ENCODE measurements at places on chromosomes 2 and 18.

- no peak for DNase-seq
Observed at GRCh38 chr2:65316072-65316471, 88.4 kb downstream of the ACTR2 start.

DNA sequence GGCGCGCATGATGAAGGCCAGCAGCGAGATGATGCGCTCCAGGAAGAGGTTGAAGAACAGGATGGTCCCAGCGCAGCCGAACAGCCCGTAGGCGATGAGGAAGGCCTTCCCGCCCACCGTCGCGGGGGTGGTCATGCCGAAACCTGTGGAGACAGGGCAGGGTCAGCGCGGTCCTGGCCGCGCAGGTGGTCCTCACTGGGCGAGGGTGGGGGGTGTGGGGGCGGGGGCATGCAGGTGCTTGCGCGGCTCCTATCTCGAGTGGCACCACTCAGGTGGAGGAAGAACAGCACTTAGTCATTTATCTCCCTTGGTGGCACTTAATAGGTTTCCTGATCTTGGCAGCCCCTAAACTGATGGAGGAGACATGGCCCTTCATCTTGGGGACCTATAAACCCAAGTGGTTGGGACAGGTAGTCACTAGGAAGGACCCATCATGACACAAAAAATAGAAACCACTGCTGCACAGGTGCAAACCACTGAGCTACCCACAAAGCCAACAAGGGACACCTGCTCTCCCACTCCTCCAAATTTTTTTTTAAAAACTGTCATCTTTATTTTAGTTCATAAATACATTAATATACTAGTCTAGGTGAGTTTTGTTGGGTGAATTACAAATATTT lies 118.8 kb downstream of the MSH2 start:
- DNase-seq = no peak

GRCh38 chr2:143844986-143845385 lies 674.9 kb downstream of the ZEB2 start:
- no peak for DNase-seq

DNA sequence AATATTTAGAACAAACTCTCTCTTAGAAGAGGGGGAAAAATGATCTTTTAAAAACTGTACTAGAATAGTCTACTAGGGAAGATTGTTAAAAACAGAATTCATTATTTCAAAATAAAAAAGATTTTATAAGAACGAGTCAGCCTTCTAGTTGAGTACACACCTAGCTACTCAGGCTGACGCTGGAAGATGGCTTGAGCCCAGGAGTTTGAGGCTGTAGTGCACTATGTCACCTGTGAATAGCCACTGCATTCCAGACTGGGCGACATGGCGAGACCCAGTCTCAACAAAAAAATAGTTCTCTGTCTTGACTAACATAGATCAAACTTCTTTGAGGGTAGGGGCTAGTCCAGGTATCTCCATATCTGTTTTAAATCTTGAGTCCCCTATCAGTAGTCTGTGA lies 33.9 kb downstream of the ERLEC1 start:
- no peak for DNase-seq

GRCh38 chr2:107112561-107112960 lies 226.6 kb upstream of the ST6GAL2 start:
- no peak for DNase-seq

DNA sequence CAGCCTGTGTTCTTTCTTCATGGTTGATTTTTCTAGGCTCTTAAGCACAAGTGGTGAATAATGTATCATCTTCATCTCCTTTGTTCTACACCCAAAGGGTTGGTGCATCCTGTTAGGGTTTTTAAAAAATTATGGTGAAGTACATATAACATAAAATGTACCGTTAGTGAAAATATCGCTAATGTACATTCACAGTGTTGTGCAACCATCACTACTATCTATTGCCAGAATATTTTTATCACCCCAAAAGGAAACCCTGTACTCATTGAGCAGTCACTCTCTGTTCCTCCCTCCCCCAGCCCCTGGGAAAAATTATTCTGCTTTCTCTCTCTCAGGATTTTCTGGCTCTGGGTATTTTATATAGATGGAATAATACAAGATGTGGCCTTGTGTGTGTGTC lies 98.5 kb downstream of the PRKCE start:
- no peak for DNase-seq

DNA sequence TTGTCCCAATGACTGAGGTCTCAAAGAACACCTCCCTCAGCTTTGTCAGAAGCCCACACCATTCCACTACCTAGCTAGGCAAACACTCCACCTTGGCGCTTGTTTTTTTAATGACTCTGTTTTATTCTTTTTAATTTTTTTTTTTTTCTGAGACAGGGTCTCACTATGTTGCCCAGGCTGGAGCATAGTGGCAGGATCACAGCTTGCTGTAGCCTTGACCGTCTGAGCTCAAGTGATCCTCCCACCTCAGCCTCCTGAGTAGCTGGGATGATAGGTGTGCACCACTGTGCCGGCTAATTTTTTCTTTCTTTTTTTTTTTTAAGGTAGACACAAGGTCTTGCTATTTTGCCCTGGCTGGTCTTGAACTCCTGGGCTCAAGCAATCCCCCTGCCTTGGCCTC lies 101.9 kb downstream of the SLC25A12 start:
- DNase-seq = no peak

- DNase-seq = no peak
Observed at GRCh38 chr18:32753656-32754260, 19.1 kb downstream of the KLHL14 start.

DNA sequence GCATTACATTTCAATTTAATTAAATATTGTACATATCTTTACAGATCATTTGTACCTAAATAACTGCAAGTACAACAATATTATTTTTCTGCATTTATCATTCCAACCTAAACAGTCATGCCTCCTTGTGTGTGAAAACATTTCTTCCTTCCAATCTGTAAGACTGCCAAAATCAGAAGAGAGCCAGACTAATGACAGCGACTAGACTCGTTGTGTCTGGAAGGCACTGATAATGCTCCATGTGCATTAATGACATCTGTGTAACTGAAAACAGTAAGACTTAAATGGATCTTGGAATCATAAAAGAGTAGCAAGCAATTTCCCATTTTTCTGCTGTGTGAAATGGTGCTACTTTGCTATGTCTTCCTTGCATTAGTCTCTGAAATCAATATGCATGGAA lies 278.0 kb upstream of the DSEL start:
- no peak for DNase-seq

DNA sequence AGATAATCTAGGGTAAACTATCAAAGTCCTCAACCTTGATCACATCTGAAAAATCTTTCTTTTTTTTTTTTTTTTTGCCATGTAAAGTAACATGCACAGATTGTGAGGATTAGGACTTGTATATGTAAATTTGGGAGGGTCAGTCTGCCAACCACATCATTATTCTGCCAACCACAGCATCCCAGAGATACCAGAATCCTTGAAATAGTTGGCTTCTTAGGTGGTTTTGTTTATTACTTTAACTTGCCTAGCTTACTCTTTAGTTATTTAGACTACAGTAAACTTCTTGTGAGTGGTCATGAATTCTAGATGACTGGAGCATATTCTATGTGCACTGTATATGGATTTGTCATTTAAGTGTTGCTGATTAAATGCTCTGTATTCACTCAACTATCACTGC lies 242.1 kb upstream of the RBMS1 start:
- DNase-seq = no peak

DNA sequence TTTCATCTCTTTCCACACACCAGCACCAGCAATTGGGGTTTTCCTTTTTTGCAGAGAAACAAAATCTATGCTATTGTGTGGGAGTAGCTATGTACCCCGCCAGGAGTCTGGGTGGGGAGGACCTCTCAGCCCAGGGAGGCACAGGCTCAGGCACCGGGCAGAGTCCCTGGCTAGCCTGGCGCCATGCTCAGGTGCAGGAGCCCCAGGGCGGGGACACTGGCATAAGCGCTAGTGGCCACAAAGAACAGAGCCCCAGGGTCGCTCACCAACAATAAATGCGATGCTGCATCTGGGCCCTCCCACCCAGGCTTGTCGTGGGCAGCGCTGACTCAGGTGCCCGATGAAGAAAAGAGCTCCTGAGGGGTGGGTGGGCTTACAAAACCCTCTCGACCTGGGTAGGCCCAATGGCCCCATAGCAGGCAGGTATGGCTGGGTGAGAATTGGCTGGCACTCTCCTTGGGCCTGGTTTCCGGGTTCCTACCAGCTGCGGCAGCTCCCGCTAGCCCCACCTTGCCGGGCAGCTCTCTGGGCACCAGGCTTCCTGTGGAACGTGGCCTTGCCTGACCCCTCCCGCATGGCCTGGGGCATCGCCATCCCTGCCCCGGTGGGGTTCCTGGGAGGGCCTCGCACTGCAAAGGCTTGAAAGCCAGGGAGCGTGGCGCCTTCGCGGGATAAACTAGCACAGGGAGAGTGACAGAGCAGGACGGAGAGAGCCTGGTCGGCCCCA lies 31.8 kb upstream of the COL6A3 start:
- DNase-seq = no peak

DNA sequence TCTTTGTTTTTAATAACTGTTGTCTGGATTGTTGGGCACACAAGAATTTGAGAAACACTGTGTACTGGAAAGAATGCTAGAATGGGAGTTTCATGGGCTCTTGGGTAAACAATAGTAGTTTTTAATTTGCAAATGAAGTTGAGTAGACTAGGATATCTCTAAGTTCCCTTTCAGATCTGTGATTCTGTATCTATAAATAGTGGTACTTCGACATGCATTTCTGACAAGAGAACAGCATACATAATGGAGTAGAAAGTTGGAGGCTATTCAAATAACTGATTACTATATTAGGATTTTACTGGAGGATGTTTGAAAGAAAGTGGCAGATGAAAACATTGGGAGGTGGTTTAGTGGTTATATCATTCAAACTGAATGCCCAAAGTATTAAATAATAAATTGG lies 29.5 kb downstream of the EPB41L5 start:
- DNase-seq = no peak

GRCh38 chr2:229798446-229799155 lies 84.2 kb upstream of the DNER start:
- no peak for DNase-seq

DNA sequence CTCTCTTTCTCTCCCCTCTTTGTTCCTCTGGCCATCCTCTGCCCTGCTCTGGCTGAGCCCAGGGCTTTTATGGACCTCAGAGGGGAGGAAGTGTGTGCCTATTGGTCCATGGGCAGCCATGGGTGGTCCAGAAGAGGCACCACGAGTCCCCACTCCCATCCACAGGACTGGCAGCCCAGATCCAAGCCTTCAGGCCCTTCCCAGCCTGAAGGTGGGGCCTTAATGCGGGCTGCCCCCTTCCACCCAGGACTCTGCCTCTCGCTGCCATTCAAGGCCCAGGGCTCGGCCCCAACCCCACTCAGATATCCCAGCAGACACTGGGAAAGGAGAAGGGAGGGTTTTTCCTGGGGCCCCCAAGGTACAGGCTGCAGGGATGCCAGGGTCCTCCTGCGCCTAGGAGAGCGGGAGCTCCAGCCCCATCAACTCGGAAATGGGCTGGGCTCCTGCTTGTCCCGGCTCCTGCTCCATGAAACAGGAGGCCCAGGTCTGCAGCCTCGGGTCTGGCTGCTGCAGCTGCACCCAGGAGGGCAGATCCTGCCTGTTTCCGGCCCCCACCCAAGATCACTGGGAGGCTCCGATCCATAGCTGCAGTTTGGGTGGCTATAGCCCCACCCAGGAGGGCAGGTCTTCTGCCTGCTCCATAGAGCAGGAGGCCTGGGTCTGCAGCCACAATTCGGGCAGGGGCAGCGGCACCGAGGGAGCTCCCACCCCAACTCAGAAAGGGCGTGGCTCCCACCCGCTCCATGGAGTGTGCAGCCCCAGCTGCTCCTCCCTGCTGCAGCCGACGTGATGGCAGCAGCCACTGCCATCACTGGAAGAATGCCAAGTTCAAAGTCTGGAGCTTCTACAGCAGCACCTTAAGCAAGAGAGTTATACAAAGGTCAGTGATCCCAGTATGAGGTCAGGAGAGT lies 116.6 kb upstream of the RBBP8 start:
- DNase-seq = no peak

DNA sequence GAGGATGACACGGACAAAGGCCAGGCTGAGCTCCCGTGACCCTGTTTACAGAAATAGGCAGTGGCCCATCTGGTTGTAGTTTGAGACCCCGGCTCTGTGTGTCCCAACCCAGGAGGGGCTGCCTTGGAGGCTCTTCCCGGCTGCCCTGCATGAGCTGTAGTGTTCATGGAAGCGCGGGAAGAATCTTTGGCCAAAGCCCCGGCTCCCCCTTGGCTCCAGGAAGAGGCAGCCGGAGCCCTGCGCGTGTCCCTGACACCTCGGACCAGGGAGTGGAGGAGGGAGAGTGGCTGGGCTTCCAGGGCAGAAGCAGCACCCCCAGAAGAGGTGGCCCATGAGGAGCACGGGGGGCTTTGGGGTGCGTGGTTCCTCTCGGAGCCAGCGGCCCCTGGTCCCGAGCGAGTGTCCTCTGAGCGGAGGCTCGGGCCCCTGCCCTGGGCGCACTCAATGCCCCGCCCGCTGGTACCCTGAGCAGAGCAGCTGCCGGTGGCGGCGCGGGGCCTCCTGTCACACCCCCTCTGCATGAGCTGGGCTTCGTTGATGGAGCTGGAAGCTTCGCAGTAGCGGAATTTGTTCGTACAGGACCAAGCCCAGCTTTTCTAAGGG lies 21.7 kb downstream of the GPR35 start:
- no peak for DNase-seq

- DNase-seq = no peak
Observed at GRCh38 chr2:186017278-186017677, 278.7 kb downstream of the FSIP2 start.

DNA sequence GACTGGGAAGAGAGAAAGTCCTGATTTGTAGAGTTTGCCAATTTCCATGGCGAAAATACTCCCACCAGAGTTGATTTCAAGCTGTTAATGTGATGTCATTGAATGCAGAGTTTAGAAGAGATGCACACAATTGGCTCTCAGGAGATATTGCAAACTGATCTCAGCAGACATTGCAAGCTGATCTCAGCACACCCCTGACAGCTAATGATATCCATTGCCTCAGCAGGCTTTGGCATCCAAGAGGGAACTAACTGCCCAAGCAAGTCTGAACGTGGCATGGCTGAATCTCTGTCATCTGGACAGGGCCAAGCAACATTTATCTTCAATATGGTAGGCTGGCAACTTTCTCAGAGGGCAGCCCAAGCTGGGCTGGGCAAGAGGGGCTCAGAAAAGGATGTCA lies 78.4 kb upstream of the CYP1B1 start:
- peak; percentile 78 for DNase-seq

- DNase-seq = peak; percentile 81
Observed at GRCh38 chr18:76803814-76804213, 18.5 kb upstream of the ZNF236 start.

GRCh38 chr18:48792611-48793380 lies 158.0 kb downstream of the SMAD7 start:
- no peak for DNase-seq

GRCh38 chr2:34909992-34910705 lies 1311.0 kb upstream of the FAM98A start:
- no peak for DNase-seq

- no peak for DNase-seq
Observed at GRCh38 chr2:177545143-177545542, 152.6 kb downstream of the AGPS start.

GRCh38 chr2:98637401-98638147 lies 29.2 kb downstream of the UNC50 start:
- DNase-seq = no peak

DNA sequence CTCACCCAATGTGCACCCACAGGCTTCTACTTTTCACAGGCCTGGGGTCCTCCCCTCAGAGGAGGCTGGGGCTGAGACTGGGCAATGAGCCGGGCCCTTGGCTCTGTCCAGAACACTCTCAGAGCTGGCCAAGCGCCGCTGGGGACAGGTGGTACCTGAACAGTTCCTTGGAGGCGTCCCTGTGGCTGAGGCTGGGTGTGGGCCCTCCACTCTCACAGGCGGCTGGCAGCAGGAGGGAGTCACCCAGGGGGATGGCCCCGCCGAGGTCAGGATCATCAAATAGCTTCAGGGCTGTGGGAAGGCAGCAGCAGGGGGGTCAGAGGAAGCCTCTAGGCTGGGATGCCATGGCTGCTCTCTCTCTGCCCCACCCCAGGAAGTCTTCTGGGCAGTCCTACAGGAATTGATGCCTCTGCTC lies 27.1 kb downstream of the HS1BP3 start:
- DNase-seq = no peak
